ENCODE measurements at places on chromosomes 16 and 17.

DNA sequence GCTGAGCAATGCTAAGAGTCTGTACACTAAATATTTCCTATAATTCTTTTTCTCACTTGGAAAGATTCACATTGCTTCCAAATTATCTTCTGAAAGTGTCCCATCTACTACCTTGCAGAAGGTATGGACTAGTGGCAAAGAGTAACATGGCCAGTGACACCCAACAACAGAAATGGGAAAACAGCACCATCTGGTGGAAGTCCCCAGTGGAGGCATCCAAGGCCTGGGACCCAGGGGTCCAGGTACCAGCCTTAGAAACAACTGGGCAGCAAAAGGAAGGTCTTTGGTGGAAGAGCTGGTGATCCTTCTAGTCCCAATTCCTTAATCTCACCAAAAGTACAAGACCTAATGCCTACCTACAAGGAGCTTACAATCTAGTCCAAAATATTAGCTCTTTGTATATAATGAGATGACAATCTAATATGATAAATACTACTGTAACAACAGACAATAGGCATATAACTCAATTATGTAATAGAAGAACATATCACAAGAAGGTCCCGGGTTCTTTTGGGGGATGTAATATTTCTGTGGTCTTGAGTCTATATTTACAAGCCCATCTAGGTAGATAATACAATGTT, 55.3 kb downstream of the SKAP1 start:
- no peak for DNase-seq

DNA sequence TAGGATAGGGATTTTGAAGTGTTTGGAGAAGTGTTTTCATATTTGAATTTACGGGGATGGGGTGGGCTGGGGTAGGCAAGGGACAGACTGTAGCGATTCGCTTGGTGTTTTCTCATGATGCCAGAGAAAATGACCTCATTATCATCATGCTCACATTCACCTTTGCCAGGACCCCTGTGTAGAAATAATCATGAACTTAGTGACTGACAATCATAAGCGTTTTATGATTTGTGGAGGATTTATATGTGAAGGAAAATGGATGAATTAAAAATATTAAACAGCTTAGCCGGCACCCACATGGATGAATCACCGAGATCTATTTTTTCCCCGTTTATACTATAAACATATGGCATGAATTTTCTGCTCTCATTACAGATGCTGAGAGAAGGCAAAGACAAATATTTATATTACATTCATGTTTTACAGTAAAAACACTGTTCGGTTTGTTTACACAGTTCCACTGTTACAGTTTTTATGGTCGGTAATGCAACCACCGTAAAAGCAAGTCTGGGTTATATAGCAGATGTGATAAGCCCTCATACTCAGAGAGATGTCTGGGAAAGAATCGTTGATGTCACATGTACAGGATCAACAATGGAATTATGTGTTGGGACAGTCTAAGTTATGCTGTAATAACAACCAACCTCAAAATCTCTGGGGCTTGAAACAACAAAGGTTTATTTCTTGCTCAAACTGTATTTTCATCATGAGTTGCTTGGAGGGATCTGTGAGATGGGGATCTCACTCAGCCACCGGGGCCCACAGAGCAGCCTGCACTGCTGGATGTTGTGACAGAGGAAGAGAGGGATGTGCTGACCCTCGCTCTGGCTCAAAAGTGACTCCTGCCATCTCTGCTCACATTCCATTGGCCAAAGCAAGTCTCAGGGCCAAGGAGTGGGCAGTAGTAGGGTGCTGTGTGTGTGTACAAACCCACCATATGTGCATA, 85.1 kb downstream of the WWOX start:
- no peak for DNase-seq

DNA sequence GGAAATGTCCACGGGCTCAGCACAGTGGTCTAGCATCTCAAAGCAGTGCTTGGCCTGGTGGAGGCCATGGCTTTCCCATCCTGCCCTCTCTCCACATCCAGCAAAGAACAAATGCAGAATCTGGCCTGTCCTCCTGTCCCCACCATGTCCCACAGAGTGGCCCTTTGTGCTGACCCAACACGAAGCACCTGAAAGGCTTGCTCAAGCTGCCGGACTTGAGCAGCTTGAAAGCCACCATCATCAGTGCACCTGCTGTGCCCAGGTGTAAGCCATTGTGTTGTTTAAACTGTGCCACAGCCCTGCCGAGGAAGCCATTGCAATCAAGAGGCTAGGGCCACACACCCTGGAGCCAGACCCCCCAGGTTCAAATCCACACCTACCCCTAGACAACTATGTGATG, 115.5 kb downstream of the SOCS1 start:
- DNase-seq = no peak

DNA sequence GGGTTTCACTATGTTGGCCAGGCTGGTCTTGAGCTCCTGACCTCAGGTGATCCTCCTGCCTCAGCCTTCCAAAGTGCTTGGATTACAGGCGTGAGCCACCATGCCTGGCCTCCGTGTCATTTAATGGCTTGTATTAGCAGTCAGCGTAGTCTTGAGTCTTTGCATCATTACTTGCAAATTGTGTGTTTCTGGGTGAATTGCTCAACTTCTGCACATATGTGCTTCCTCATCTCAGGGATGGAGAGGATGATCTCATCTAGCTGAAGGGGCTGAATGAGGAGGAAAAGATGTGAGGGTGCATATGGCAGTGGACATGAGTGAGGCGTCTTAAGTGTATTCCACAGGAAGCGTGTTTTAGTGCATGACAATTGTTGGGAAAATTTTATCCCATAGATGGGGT, 155.8 kb downstream of the SNX29 start:
- DNase-seq = no peak

DNA sequence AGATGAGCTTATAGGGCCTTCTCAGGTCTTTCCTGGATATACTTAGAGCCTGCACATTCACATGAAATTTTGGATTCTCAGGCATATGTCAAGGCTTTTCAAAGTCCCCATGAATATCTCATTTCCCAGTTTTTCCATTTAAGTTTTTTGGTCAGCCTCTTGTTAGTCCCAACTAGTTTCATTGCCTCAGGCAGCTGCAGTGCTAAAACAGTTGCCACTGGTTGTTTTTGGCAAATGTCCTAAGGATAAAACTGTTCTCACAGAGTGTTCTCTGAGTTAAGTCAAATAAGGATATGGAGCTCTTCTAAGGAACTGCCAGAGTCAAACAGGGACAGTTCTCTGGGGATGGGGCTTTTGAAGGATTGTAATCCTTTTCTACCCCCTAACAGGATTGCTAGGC, 39.9 kb upstream of the ABCC11 start:
- no peak for DNase-seq

- DNase-seq = no peak
These were observed 5.3 kb downstream of the HMOX2 start for GRCh38 chr16:4481526-4481925.

DNA sequence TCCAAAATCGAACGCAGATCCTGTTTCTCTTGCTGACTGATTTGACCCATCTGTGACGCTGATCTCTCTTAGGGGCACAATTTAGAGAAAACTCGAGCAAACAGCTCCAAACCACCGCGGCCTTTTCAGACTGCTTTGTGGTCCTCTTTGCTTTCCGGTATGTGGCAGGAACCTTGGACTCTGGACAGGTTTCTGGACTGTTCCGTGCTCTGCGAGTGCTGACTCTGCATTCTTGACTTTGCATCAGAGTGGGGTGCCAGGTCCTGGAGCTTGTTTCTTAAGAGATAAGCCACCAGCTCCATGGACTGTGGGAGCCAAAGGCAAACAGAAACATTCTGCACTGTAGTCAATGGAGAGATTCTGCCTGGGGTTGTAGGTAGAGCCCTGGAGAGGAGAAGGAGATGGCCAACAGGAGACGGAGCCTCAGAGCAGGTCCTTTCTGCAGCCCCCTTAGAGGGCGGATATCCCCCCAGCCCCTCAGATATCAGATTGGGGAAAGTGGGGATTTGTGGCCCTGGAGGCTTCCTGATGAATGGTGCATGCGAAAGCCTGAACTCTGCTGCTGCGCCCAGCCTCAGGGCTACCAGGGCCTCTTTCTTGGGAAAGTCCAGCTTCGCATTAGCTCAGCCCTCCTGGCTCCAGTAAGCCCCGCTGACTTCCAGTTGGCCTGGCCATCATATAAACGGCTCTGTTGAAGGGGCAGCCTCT, 65.6 kb downstream of the WIPI1 start:
- DNase-seq = no peak

DNA sequence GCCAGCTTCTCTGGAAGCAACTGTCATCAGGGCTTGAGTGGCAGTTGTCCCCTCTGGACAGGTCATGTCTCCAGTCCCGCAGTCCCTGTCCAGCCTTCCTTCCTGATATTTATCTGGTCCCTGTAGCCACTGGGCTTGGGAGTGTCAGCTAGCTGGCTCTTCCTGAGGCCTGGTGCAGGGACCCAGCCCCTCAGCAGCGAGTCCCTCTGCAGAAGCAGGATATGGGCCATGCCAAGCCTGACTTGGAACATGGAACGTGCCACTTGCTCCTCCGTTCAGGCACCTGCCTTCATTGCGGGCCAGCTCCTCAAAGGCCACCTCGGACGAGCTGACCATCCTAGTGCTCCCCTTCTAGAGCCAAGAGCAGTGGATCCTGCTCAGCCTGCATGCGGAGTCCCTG, 26.3 kb downstream of the DRC3 start:
- no peak for DNase-seq

DNA sequence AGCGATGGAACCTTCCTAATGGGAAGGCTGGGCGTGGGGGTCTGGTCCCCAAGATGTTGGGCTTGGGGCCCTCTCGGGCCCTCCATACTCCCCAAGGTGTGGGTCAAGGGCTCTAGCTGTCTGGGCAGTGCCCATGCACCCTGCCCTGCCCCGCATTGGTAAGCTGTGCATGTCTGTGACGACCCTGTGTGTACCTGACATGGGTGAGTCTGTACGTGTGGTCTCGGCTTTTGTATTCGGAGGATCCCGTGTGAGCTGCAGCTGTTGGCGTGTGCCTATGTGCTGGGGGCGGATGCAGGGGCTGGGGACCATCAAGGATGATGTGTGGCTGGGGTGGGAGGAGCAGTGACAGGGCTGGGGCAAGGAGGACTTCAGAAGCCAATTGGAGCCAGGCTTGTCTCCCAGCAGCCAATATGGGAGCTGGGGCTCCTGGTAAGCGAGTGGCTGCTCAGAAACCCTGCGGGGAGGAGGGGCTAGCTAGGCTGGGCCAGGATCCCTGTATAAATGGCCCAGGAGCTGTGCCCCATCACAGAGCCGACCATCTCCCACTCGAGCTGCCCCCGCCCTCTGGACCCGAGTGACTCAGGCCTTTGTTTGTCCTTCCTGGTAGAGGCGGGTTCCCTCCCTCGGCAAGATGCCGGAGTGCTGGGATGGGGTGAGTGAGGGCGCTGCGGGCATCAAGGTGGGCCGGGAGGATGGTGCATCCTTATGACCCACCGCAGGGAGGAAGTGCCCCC, at the start of gene NDRG4:
NDRG4 (plus strand) TSS at position 529 of the 737 bp plus-strand sequence; CDS start at position 635, 106 bp downstream.
- DNase-seq = no peak

DNA sequence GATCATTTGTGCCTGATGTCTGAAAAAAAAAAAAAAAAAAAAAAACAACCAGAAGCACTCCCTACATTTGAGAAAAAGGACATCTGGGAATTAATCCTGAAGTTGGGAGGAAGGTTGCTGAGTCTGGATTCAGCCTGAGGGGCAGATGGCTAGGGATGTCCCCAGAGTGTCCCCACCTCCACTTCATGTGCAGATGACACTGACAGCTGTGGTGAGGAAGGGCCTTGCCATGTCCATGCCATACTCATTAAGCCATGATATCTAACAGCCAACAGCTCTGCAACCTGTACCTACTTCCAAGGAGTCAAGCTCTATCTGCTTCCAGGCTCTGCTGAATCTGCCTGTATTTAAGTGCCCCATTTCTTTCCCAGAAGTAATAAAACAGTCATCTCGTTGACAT, 356.0 kb downstream of the CA10 start:
- no peak for DNase-seq

GRCh38 chr16:79047337-79047736, 553.2 kb downstream of the MAF start:
- no peak for DNase-seq

GRCh38 chr16:878072-878784, 77.7 kb upstream of the GNG13 start:
- DNase-seq = no peak

DNA sequence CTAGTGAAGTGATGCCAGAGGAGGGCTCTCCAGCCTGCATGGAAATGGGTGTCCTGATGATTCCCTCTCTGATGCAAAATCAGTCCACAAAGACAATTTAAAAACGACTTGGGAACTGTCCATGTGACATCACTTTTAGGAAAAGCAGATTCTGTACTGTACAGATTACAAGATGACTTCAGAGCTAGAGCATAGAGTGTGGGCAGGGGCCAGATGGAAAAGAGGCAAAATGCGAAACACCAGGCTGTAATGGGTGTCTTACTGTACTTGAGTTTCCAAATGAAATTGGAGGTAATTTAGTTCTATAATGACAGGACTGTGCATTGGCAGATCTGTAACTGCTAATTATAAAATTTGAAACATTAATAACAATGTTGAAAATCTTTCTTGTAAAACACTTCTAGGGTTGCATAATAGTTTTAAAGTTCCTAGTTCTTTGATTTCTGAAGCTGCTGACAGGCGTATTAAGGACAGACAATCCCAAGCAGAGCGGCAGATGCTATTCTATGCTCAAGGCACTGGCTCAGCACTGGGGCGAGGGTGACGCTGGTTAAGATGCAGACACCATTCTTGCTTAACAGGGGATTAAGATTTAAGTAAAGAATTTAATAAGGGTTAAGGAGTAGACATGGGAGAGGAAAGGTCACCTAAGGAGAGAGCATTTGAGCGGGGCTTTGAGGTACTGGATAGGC, 29.6 kb downstream of the OGFOD1 start:
- no peak for DNase-seq

DNA sequence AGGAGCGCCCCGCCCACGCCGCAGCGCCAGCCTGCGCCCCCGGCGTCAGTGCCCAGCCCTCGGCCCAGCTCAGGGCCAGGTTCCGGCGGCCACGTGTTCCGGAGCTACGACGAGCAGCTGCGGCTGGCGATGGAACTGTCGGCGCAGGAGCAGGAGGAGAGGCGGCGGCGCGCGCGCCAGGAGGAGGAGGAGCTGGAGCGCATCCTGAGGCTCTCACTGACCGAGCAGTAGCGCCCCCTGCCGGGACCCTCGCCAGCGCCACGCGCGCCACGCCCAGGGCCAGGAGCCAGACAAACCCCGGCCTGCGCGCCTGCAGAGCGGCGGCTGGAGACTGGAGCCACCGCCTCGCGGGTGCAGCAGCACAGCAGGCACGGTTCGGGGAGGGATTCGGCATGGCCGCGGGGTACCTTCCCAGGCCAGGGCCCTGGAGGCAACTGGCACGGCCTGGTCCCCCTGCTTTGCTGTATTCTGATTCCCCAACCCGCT, 9.3 kb downstream of the CORO6 start:
- DNase-seq = peak; percentile 91

- no peak for DNase-seq
These were observed 4.9 kb upstream of the MAP2K3 start for GRCh38 chr17:21279582-21279981.

DNA sequence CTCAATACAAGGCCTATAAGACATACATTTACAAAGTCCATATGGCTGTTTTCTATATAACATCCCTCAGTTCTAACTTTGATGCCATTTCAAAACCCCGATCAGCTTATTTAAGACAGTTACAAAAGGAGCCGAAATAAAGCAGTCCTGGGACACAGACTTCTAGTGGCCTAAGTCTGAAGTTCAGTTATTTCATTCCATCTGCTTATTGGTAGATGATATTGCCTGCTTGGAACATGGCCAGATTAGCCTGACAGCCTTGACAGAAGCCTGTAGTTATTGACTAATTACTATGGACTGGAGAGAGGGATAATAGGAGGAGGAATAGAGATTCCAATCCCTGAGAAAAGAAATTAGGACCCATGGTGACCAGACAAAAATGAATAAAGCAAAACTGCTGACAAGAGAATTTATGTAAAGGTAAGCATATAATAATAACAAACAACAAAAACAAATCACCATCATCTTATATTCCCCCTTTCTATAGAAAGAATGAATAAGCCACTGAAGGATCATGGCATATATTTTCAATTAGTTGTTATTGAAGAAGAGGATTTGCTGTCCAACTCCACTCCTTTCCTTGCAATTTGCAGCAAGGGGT, 206.3 kb upstream of the TOM1L1 start:
- DNase-seq = no peak

Measured in activated naive CD4-positive, alpha-beta T cell (primary cell).